ENCODE measurements at places on chromosomes 3 and 15.
A peak's percentile ranks its signal among the peaks of the same experiment; 100 is the strongest.

DNA sequence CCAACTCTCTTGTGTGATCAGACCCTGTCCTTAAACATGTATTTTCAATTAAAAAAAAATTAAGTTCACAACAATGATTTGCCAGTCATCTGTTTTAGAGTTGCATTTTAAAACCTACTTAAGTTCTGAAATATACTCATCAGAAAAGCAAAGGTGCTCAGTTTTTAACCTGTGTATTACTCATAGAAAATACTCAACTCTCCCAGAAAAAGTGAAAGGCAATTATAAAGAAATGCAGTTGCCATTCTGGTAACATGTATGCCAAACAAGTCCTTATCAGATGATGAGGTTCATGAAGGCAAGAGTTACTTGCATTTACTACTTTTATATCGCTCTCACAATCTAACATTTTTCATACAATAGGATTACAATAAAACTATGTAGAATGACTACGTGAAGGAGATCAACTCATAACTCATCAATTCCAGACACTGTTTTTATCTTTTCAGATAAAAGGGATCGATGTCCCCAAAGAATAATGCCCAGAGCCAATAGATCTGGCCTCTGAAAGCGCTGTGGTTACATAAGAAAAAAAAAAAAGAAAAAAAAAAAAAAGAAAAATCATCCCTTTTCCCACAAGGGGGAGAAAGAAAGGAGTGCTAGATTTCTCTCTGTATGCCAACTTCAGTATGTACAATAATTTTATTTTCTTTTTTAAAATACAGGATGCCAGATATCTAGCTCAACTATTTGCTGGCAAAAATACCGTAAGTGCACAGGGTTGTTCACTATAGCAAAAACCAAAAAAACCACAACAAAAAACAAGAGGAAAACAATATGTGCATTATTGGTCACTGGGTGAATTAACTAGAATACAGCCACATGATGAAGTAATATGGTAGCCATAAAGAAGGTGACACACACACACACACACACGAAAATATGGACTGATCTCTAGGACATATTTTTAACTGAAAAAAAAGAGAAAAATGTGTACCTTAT lies 137.4 kb downstream of the NR1I2 start:
- H3K4me3 ChIP-seq = no peak overlapping the region
- no peak overlapping the region for H3K27ac ChIP-seq
- no peak for DNase-seq
- peaks cover 36% of the 10 kb centered on the region for H3K36me3 ChIP-seq

- H3K27me3 ChIP-seq = no peaks in the 10 kb centered on the region
- H3K27ac ChIP-seq = no peak overlapping the region
- DNase-seq = no peak
- peaks cover 6% of the 10 kb centered on the region for H3K4me1 ChIP-seq
- no peak overlapping the region for H3K4me3 ChIP-seq
- H3K36me3 ChIP-seq = no peaks in the 10 kb centered on the region
Measured at GRCh38 chr15:82995938-82996337, 9.9 kb downstream of the RAMAC start.

GRCh38 chr3:136196064-136196400 lies at the start of gene MSL2:
Gene MSL2, minus strand, starts transcription at chr3:136196335. Its CDS starts 1,222 bp downstream, at chr3:136195113.
- H3K27ac ChIP-seq = peak within 1 kb of the TSS; percentile 99
- peak; percentile 81 for DNase-seq
- H3K27me3 ChIP-seq = no peaks in the 10 kb centered on the region
- H3K36me3 ChIP-seq = no peaks in the 10 kb centered on the region

DNA sequence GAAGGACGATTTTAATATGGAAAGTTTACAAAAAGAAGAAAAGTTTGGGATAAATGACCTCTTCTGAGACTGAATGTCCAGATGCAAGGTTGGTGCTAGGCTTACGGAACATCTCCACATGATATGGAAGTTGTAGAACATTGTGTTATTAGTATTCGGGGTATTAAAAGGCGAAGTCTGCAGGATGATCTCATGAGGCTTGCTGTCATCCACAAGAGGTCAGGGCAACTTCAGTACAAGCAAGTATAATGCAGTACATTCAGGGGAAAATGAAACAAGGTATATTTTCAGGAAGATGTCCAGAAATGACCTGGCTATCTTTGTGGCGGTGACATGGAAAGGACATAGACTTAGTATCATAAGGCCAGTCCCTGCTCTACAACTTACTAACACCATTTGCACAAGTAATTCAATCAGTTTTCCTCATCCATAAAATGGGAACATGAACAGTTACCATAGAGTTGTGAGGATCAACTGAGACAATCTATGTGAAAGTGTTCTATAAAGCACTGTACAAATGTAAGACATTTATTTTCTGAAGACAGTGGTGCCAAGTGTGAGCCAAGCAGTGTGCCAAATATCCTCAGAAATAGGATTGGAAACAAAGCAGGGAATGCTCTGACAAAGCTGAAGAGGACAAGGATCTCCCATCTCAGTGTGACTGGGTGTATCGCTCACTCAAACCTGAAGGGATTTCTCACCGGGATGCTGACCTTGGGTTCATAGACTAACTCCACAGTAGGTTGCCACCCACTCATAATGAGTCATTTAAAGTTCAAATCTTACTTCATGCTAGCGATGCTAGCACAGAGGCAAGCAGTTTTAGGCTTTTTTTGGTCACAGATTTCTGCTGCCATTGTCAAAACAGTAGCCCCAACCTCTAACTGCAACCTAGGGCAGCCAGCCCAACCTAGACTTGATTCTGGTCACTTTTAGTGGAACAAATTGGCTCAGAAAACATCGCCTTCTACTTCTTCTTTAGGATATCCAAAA lies 118.3 kb downstream of the TIGIT start:
- peaks cover 14% of the 10 kb centered on the region for H3K4me1 ChIP-seq
- no peak for DNase-seq
- no peaks in the 10 kb centered on the region for H3K36me3 ChIP-seq
- no peaks in the 10 kb centered on the region for H3K27me3 ChIP-seq
- peak overlapping the region; percentile 59 for H3K27ac ChIP-seq
- H3K4me3 ChIP-seq = no peak overlapping the region

DNA sequence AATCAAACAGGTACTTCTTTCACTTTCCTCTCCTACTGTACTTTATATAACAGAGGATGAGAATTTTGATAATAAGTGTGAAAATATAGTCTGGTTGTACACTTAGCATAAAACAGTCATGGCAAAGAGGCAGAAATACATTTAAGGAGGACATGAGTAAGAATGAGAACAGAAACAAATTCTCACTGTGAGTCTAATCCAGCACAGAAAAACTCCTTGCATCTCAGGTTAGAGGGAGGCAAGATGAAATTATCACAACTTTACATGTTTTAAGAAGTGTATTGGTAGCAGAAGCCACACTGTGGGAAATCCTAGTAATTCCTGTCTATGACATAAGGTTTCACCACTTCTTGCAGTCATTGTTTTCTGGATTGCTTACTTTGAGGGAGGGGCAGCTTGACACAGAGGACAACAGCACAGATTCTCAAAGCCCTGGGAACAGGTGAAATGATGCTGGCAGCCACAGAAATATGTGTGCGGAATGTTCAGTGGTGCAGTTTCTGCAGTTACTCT lies 733.6 kb upstream of the GBE1 start:
- H3K36me3 ChIP-seq = no peaks in the 10 kb centered on the region
- no peak for DNase-seq
- H3K4me3 ChIP-seq = no peak overlapping the region
- no peak overlapping the region for H3K27ac ChIP-seq

- no peaks in the 10 kb centered on the region for H3K4me1 ChIP-seq
- H3K27me3 ChIP-seq = no peaks in the 10 kb centered on the region
- H3K36me3 ChIP-seq = no peaks in the 10 kb centered on the region
- no peak overlapping the region for H3K4me3 ChIP-seq
Measured at GRCh38 chr3:168620854-168621253, 525.1 kb upstream of the GOLIM4 start.

DNA sequence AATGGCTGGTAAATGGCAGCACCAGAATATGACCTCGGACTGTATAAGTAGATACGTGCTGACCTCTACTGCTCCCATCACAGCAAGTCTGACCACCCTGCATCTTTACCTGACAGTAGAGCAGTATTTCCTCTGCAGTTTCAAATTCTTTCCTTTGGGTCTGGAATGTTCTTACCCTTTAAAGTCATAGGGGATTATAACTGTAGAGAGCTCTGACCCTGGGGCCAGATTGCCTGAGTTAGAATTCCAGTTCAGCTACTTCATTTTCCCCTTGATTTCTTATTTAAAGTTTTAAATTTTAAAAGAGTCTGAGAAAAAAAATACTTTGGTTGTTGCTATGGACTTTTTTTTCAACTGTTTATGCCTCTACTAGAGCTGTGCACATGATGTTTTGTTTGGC lies 237.7 kb downstream of the NR1D2 start:
- H3K36me3 ChIP-seq = no peaks in the 10 kb centered on the region
- DNase-seq = no peak
- H3K4me1 ChIP-seq = no peaks in the 10 kb centered on the region
- no peaks in the 10 kb centered on the region for H3K27me3 ChIP-seq
- no peak overlapping the region for H3K27ac ChIP-seq

- no peak overlapping the region for H3K27ac ChIP-seq
- no peaks in the 10 kb centered on the region for H3K36me3 ChIP-seq
- no peak for DNase-seq
- no peaks in the 10 kb centered on the region for H3K4me1 ChIP-seq
- H3K4me3 ChIP-seq = no peak overlapping the region
Measured at GRCh38 chr15:57878573-57878972, 172.1 kb downstream of the POLR2M start.

- no peaks in the 10 kb centered on the region for H3K27me3 ChIP-seq
- DNase-seq = no peak
- no peaks in the 10 kb centered on the region for H3K36me3 ChIP-seq
- H3K4me3 ChIP-seq = no peak overlapping the region
- H3K27ac ChIP-seq = no peak overlapping the region
- peaks cover 11% of the 10 kb centered on the region for H3K4me1 ChIP-seq
Measured at GRCh38 chr15:39510001-39510701, 70.7 kb upstream of the THBS1 start.

DNA sequence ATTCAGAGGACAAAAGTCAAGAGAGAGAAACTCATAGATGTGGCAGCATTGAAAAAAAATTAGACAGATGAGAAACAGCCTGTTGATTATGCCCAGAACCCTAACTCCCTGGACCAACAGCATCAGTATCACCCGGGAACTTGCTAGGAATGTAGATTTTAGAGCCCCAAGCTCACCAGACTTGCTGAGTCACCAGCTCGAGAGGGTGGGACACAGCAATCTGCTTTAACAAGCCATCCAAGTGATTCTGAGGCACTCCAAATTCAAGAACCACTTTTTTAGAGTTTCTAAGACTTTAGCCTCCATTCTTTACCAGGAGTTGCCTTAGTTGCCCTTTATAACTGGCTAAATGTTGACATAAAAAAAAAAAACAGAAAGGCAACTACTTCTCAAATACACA lies 70.9 kb downstream of the CGGBP1 start:
- DNase-seq = no peak
- no peak overlapping the region for H3K27ac ChIP-seq
- H3K4me3 ChIP-seq = no peak overlapping the region

GRCh38 chr15:83858820-83859505 lies 205.0 kb downstream of the ADAMTSL3 start:
- DNase-seq = no peak
- H3K36me3 ChIP-seq = no peaks in the 10 kb centered on the region
- H3K4me1 ChIP-seq = no peaks in the 10 kb centered on the region
- no peak overlapping the region for H3K27ac ChIP-seq
- no peak overlapping the region for H3K4me3 ChIP-seq
- no peaks in the 10 kb centered on the region for H3K27me3 ChIP-seq

- no peak overlapping the region for H3K27ac ChIP-seq
- no peaks in the 10 kb centered on the region for H3K27me3 ChIP-seq
- no peak for DNase-seq
- no peaks in the 10 kb centered on the region for H3K36me3 ChIP-seq
Measured at GRCh38 chr3:122014741-122015140, 7.3 kb downstream of the ILDR1 start.

GRCh38 chr3:18900994-18901393 lies 247.3 kb upstream of the KCNH8 start:
- DNase-seq = no peak
- H3K36me3 ChIP-seq = no peaks in the 10 kb centered on the region
- H3K4me3 ChIP-seq = no peak overlapping the region
- no peaks in the 10 kb centered on the region for H3K27me3 ChIP-seq
- H3K27ac ChIP-seq = no peak overlapping the region

DNA sequence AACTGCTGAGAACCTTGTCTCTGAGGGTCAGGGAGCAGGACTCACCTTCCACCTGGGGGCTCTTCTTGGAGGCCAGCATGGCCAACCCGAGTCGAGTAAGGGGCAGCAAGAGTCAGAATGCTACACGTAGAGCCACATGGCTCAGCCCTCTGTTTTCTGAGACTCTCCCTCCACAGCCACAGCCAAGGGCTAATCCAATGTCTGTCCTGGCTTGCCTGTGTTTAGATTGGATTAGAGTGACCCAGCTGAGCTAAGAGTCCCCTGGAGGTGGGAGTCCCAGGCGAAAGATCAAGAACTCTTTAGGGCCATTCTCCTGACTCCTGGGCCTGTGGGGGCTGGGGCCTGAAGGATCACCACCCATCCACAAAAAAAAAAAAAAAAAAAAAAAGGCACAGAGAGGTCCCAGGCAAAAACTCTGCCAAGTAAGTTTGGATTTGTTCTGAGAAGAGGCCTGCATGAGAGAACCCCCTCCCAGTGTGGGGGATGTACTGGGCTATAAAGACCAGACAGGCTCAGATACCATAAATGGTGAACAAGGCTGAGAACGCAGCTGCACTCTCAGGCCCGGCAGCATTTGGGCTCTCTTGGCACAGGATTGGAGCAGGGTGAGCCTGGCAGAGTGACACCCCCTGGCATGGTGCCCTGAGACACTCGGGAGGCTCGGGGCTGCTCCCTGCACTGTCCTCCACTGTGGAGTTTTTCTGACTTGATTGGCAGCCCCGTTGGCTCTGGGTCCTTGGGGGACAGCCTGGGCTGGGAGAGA lies 88.0 kb upstream of the OSBPL11 start:
- H3K27me3 ChIP-seq = no peaks in the 10 kb centered on the region
- H3K4me1 ChIP-seq = no peaks in the 10 kb centered on the region
- DNase-seq = no peak
- H3K36me3 ChIP-seq = no peaks in the 10 kb centered on the region

GRCh38 chr15:89714775-89715174 lies 24.2 kb downstream of the WDR93 start:
- H3K4me3 ChIP-seq = no peak overlapping the region
- H3K36me3 ChIP-seq = no peaks in the 10 kb centered on the region
- H3K27ac ChIP-seq = no peak overlapping the region
- H3K27me3 ChIP-seq = no peaks in the 10 kb centered on the region
- no peak for DNase-seq

DNA sequence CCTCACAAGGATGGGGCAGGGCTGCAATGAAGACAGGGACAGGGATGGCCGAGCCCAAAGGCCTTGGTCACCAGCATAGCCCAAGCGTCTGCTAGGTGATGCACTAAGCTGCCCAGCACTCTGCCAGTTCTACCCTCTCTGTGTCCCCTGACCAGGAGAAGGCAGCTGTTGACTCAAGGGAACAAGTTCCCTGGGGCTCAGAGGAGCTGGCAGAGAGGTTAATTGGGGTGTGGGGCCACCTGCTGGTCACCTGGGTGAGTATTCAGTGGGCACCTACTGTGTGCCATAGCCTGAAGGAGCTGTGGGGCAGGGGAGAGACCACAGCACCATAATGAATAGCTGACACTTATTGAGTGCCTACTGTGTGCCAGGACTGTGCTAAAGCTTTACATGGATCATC lies 22.0 kb upstream of the DOCK3 start:
- H3K36me3 ChIP-seq = peaks cover 22% of the 10 kb centered on the region
- H3K27me3 ChIP-seq = no peaks in the 10 kb centered on the region
- H3K27ac ChIP-seq = no peak overlapping the region
- no peaks in the 10 kb centered on the region for H3K4me1 ChIP-seq
- no peak overlapping the region for H3K4me3 ChIP-seq
- no peak for DNase-seq
